Thyroid gland (tissue), 4 donors: ENCODE measurements at places on chromosomes 3 and 15. TPM values are rescaled to one million over a fixed set of nuclear protein-coding genes. Genes with fewer than 3 reads are reported as not detected.

The IP6K1 gene
- total RNA-seq: 42.4 TPM

The CCR3 gene
- not detected for total RNA-seq

The CMC1 gene
- 3.0 TPM for total RNA-seq

The VWA5B2 gene
- total RNA-seq: not detected

- no peak for DNase-seq
These were observed 112.0 kb downstream of the SCAPER start for GRCh38 chr15:76793162-76793561.

DNA sequence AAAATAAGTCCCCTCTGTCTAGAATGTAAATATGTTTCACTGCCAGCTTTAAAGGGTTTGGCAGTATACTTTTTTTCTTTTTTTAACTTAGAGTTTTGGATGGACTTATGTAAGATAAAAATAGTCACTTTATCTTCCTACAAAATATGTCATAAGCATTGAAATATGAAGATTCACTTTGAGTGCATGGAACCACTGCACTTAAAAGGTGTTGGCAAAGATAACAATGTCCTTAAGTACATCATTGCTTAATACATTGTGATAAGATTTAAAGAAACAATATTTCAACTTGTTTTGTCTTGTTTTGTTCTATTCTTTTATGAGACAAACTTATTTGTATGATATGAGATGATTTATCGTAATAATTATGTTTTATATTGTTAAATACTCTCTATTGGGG lies 66.3 kb upstream of the NAALADL2 start:
- no peak for DNase-seq

- DNase-seq: no peak
These were observed 24.1 kb downstream of the RHOA start for GRCh38 chr3:49387721-49388120.

GRCh38 chr3:126102530-126102951 lies 18.6 kb upstream of the SLC41A3 start:
- peak; percentile 71 for DNase-seq

GRCh38 chr15:59205839-59206622 lies 612 bp upstream of the LDHAL6B start:
- DNase-seq: no peak

- no peak for DNase-seq
These were observed 52.7 kb downstream of the CHST2 start for GRCh38 chr3:143172062-143172794.
